Activated B cell treated with CpG ODN at 0.5 μM for 24 hours (primary cell): ENCODE measurements at places on chromosomes 4 and X. TPM values are rescaled to one million over a fixed set of nuclear protein-coding genes. Genes with fewer than 3 reads are reported as not detected.
A peak's percentile ranks its signal among the peaks of the same experiment; 100 is the strongest.

Gene RBMXL3
- not detected in 2 replicates for total RNA-seq

- no peaks in the 10 kb centered on the region for H3K27me3 ChIP-seq
- H3K4me3 ChIP-seq = no peak overlapping the region
- no peak for DNase-seq
- no peaks in the 10 kb centered on the region for H3K36me3 ChIP-seq
- no peaks in the 10 kb centered on the region for H3K4me1 ChIP-seq
These were observed 1044.2 kb upstream of the FTHL17 start for GRCh38 chrX:32116047-32116446.

DNA sequence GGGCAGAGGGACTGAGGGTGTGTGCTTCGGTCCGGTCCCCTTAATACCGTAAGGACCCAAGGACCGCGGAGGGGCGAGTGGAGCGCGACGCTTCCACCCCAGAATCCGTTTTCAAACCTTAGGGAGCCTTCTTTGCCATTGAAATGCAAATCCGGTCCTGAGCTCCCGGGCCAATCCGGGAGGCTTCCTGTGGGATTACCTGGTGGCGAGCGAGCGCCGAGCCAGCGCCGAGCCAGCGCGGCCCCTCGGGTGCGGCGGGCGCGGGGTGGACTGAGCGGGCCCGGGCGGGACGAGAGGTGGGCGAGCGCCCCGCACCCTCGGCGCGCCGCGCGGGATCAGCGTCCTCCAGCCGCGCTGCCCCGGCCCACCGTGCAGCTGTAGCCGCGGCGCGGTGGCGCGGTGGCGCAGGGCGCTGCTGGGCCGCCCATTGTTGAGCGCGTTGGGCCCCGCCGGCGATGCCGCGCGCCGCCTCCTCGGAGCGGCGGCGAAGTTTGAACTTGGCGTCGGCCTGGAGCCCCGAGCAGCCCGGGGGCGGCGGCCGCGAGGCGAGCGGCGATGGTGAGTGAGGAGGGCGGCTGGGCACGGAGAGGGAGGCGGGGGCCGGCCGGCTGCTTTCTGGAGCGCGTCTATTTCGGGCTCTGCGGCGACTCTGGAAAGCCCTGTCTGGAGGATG lies 208.7 kb downstream of the SOWAHB start:
- DNase-seq = peak; percentile 16
- peak overlapping the region; percentile 75 for H3K4me3 ChIP-seq
- peaks cover 16% of the 10 kb centered on the region for H3K4me1 ChIP-seq
- H3K27ac ChIP-seq = no peak overlapping the region
- H3K27me3 ChIP-seq = peaks cover 60% of the 10 kb centered on the region

GRCh38 chrX:103538728-103539127 lies 19.4 kb upstream of the RAB40A start:
- no peaks in the 10 kb centered on the region for H3K36me3 ChIP-seq
- DNase-seq = no peak
- H3K4me3 ChIP-seq = no peak overlapping the region
- H3K4me1 ChIP-seq = peaks cover 1% of the 10 kb centered on the region
- H3K27ac ChIP-seq = no peak overlapping the region

Gene F8
- 1.1 and 2.0 TPM in 2 replicates for total RNA-seq

Gene AMBN
- total RNA-seq = not detected in 2 replicates

DNA sequence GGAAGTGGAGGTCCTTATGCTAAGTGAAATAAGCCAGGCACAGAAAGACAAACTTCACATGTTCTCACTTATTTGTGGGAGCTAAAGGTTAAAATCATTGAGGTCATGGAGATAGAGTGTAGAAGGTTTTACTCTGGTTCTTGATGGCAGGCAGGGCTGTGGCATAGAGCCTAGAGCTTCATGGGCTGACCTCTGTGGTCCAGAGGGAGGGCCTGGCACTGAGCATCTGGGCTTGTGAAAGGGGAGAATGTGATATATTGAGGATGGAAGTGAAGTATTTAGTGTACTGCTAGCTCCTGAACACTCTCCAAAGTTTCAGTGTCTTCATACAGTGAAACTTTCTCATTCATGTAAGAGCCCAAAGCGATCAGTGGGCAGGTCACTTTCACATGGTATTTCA lies 71.3 kb upstream of the ANXA3 start:
- peaks cover 10% of the 10 kb centered on the region for H3K27me3 ChIP-seq
- H3K36me3 ChIP-seq = no peaks in the 10 kb centered on the region
- H3K27ac ChIP-seq = no peak overlapping the region

DNA sequence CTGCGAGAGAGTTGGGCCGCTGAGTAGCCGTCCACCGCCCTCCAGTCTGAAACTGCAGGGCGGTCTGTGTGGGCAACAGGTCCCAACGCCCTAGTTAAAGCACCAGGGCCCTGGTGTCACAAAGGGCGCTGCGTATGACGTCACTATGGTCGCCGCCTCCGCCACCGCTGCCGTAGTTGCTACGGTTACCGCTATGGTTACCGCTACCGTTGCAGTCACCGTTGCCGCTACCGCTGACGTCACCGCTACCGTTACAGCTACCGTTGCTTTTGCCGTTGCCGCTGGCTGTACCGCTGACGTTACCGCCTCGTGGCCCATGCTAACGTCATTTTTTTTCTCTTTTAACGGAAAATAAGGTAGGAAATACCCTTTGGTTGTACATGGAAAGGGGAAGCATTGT lies at the start of gene PPP1R2C:
Gene PPP1R2C (minus strand): TSS at position 68 of the 400 bp plus-strand sequence. CDS start 84 bp downstream, outside the sequence.
- H3K4me1 ChIP-seq = peaks cover 16% of the 10 kb centered on the region
- no peak within 1 kb of the TSS for H3K27ac ChIP-seq

GRCh38 chrX:53031380-53031779 lies 17.2 kb upstream of the GPR173 start:
- H3K27me3 ChIP-seq = peaks cover 4% of the 10 kb centered on the region
- no peak overlapping the region for H3K27ac ChIP-seq
- H3K4me1 ChIP-seq = no peaks in the 10 kb centered on the region
- no peak for DNase-seq
- H3K36me3 ChIP-seq = no peaks in the 10 kb centered on the region

Gene FGFBP2
- 0.20 and 0.39 TPM in 2 replicates for total RNA-seq

GRCh38 chr4:10347281-10347795 lies 109.9 kb downstream of the ZNF518B start:
- no peak overlapping the region for H3K4me3 ChIP-seq
- H3K27ac ChIP-seq = no peak overlapping the region
- H3K4me1 ChIP-seq = no peaks in the 10 kb centered on the region
- no peaks in the 10 kb centered on the region for H3K36me3 ChIP-seq
- peaks cover 13% of the 10 kb centered on the region for H3K27me3 ChIP-seq

- H3K4me1 ChIP-seq = peaks cover 20% of the 10 kb centered on the region
- no peak overlapping the region for H3K27ac ChIP-seq
- DNase-seq = no peak
- H3K36me3 ChIP-seq = no peaks in the 10 kb centered on the region
- H3K27me3 ChIP-seq = peaks cover 36% of the 10 kb centered on the region
These were observed 2.7 kb downstream of the SMAD1 start for GRCh38 chr4:145484225-145484846.

DNA sequence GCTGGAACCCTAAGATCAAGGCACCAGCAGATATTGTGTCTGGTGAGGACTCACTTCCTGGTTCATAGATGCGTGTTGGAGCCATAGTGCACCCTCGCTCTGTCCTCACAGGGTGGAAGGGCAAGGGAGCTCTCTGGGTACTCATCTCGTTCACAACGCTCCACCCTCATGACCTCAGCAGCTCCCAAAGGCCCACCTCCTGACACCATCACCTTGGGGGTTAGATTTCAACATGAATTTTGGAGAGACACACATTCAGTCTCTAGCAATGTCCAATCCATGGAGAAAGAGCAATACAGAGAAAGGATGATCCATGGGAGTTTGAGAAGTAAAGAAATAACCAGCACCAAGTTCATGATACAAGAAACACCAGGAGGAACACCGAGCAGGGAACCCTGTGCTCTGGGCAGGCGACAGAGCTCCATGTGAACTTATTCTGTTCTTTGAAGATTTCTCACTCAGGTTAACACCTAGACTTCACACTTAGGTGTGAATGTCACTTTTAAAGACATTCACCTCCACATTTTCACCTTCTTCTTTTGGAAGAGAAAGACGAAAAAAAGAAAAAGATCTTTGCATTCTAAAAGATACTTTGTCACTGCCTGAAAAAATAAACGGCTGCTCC lies 171.8 kb upstream of the FAM9B start:
- peaks cover 4% of the 10 kb centered on the region for H3K27me3 ChIP-seq
- H3K27ac ChIP-seq = no peak overlapping the region
- no peaks in the 10 kb centered on the region for H3K4me1 ChIP-seq
- no peaks in the 10 kb centered on the region for H3K36me3 ChIP-seq

DNA sequence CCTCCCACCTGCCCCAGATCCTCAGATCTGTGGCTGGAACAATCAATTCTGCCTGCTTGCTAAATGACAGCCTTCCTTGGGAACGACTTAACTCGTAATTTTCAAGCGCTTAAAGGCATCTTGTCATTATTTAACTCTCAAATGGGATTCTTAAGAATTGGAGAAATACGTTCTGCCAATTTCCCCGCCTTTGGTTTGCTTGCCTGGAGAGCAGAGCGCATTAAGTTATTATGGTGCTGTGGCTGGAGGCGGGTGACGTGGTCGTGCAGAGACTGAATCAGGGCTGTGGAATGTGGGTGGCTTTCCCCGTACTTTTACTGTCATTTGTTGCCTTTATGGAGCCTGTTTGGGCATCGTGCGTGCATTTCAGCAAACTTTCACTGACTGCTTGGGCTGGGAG lies 78.9 kb upstream of the PSAPL1 start:
- H3K4me3 ChIP-seq = no peak overlapping the region
- peaks cover 4% of the 10 kb centered on the region for H3K4me1 ChIP-seq
- H3K27me3 ChIP-seq = peaks cover 2% of the 10 kb centered on the region
- no peak overlapping the region for H3K27ac ChIP-seq
- H3K36me3 ChIP-seq = no peaks in the 10 kb centered on the region

DNA sequence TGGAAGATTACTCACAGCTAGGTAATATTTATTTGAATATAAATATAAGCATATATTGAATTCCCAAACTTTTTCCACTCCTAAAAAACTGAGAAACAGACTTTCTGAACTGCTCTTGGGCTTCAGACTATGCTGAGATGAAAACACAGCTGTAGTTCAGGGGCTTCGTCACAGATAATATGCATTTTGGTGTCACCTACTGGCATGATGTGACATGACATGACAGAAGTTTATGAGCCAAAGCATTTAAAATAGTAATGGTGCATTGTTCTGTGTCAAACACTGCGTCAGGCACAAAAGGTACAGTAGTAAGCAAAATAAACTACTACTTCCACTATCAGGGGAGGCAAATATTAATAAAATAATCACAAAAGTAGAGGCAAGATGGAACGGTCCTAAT lies 171.3 kb downstream of the BTC start:
- no peaks in the 10 kb centered on the region for H3K4me1 ChIP-seq
- no peak for DNase-seq
- no peak overlapping the region for H3K27ac ChIP-seq
- H3K27me3 ChIP-seq = peaks cover 1% of the 10 kb centered on the region
- H3K36me3 ChIP-seq = no peaks in the 10 kb centered on the region
- no peak overlapping the region for H3K4me3 ChIP-seq

- no peaks in the 10 kb centered on the region for H3K27me3 ChIP-seq
- no peak for DNase-seq
- H3K27ac ChIP-seq = no peak overlapping the region
- no peak overlapping the region for H3K4me3 ChIP-seq
- H3K36me3 ChIP-seq = no peaks in the 10 kb centered on the region
- peaks cover 3% of the 10 kb centered on the region for H3K4me1 ChIP-seq
These were observed 187.1 kb downstream of the MGST2 start for GRCh38 chr4:139852612-139853269.

DNA sequence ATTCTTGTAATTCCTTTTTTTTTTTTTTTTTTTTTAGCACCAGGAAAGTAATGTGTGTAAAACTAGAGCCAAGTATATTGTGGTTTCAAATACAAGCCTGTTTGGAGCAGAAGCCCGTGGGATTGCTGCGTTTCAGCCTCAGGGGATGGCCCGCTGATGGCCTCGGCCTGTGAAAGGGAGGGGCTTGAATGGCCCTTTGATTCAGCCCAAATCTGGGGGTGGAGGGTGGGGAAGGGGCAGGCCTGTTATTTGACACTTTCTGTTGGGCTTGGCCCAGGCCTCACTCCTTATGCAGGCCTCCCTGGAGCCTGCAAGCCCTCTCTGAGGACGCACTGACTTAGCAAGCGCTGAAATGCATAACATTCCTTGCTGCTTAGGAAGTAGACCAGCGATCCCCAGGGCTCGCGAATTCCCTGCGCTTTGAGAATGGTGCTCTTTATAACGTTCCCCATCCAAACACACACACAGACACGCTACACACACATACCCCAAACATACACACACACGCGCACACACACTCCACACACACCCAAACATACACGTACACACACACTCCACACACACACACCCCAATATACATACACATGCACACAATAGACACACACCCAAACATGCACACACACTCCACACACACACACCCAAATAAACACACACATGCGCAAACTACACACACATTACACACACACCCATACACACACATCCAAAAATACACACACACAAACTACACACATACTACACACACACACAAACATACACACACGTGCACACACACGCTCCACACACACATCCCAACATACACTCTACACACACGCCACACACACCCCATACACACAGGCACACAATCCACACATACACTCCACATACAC lies 29.6 kb downstream of the TLR10 start:
- H3K36me3 ChIP-seq = peaks cover 5% of the 10 kb centered on the region
- H3K27me3 ChIP-seq = no peaks in the 10 kb centered on the region
- H3K4me3 ChIP-seq = no peak overlapping the region
- no peak for DNase-seq
- H3K27ac ChIP-seq = no peak overlapping the region
- peaks cover 23% of the 10 kb centered on the region for H3K4me1 ChIP-seq

Gene RPL39
- 3,684 and 4,270 TPM in 2 replicates for total RNA-seq

Gene TMEM255A
- total RNA-seq = 0.18 and 0.51 TPM in 2 replicates

DNA sequence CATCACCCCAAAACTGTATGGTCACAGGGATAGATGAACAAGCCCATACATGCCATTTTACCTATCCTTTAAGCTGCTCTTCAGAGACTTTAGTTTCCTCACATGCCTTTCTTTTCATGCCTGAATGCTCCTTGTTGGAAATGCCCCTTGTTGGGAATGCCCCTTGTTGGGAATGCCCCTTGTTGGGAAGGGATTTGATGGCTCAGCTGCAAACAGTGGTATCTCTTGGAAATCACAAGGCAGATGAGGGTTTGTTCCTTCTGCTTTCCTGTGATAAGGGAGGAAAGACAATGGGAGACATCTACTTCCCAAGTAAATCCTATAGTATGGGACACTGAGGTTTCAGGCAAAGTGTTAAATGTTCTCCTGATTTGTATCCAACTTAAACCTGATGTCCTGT lies 11.5 kb downstream of the CXCL2 start:
- no peaks in the 10 kb centered on the region for H3K27me3 ChIP-seq
- H3K36me3 ChIP-seq = no peaks in the 10 kb centered on the region
- no peak overlapping the region for H3K4me3 ChIP-seq
- no peak for DNase-seq
- no peaks in the 10 kb centered on the region for H3K4me1 ChIP-seq

Gene SMIM10
- 1.3 and 1.4 TPM in 2 replicates for total RNA-seq

- no peaks in the 10 kb centered on the region for H3K36me3 ChIP-seq
- H3K4me3 ChIP-seq = peak overlapping the region; percentile 53
- DNase-seq = peak; percentile 46
- H3K4me1 ChIP-seq = peaks cover 27% of the 10 kb centered on the region
These were observed 29.5 kb downstream of the MSL3 start for GRCh38 chrX:11787564-11787963.
